ENCODE measurements at places on chromosomes 5 and 9.

GRCh38 chr9:97311798-97312500 is 4.5 kb downstream of the CCDC180 start:
- DNase-seq: no peak

DNA sequence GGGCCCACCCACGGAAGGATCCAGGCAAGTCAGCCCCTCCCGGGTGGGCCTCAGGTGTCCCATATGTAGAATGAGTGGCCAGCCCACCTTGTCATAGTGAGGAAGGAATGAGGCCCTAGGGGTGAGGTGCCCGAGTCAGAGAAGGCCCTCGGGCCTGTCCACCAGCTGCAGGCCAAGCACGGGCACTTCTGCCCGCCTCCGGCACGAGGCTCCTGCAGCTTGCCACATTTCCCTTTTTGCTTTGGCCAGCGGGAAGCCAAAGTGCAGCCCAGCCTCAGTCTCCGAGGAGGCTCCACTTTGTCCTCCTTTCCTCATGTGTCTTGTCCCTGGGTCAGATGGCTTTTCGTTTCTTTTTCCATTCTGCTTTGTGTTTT is 72.9 kb downstream of the PSMB7 start:
- DNase-seq: no peak

- DNase-seq: no peak
These were observed 126.1 kb downstream of the OLFM1 start for GRCh38 chr9:135213566-135213965.

- no peak for DNase-seq
These were observed 998.9 kb downstream of the TLE1 start for GRCh38 chr9:80690349-80690939.

GRCh38 chr5:978054-978453 is 30.5 kb upstream of the NKD2 start:
- no peak for DNase-seq

GRCh38 chr5:74409712-74410111 is 230.8 kb downstream of the ENC1 start:
- no peak for DNase-seq

Data from germinal center (tissue), 1 donor.